ENCODE measurements at places on chromosomes 5 and 9.

DNA sequence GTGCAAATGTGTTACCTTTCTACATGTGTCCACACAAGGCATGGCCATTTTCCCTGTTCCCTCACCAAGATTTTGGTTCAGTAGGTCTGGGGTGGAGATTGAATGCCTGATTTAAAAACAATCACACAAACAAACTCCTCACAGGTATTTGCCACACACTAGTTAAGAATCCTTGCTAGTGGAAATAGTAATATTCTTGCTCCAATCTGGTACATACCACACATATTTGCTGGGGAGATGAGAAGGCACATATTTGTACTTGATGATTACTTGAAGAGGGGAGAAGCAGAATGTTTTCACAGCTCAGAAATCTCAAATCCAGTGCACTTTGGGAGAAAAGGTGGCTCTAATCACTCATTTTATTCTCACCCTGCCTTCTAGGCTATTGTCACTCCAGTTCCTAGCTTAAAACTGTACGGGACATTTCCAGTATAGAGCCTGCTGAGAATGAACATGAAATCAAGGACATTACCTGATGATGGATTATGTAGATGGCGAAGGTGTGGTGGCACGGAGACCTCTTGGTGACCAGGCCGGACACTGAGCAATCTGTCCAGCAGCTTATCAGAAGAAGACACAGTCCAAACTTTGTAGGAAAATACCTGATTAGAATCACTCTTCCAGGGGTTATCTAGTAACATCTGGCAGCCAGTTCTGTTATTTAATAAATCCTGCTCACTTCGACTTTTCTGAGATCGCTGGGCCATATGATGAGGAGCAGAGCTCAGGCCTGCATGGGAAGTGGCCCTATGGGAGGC is 116.1 kb upstream of the IL6ST start:
- no peak for DNase-seq

GRCh38 chr5:139017624-139018023 is 142.5 kb upstream of the LRRTM2 start:
- no peak for DNase-seq

DNA sequence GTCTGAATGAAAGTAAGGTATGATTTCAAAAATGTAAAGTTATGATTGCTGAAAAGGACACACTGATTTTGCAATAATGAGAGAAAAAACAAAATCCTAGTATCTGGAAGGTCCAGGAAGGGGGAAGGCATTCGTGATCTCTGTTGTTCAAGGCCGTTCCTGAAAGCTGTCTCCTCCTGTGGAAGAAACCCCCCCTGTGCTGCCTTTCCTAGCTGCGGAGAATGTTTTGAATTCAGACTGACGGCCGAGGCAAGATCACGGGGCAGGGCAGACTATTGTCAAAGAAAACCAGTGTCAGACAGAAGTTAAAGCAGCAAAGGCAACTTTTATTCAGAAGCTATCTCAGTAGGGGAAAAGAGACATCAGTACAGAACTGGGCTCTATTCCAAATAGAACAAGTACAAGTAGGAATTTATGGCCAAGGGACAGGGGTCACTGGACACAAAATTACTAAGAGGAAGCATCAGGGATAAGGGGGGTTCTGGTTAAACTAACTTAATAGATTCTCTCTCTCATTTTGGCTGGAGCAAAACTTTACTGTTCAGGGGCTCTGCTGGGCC is 61.9 kb upstream of the IGFBPL1 start:
- no peak for DNase-seq

DNA sequence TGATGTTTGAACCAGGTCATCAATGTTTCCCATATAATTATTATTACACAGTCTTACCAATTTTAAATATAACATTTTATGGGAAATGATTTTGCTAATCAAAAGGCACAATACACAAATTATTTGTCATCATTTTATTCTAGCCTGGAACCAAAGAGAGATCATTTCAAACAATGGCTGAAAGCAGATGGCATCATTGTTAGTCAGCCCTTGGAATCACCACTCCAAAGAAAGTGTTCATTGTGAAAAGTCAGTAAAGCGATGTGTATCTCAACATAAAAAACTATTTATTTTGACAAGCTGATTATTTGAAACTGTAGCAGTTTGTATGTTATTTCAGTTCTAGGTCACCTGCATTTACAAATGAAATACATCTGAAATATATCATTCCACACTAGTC is 1068.7 kb downstream of the CDH12 start:
- DNase-seq, result no peak

DNA sequence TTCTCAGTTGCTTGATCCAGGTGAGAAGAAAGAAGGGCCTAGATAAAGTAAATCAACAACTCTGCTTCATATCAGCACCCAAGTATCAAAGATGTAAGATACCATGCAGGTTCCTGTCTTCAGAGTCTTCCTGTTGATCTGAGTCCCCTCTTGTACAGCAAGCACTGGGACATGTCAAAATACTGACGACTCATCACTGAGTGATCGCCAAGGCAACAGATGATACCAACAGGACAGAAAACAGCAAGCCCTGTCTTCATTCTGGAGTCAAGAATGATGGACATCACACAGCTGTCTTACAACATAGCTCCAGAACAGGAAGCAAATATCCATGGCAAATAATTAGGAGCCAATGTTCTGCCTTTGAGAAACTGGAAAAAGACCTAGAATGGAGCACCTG is 83.7 kb downstream of the TARS1 start:
- no peak for DNase-seq

GRCh38 chr5:129110742-129111141 is 16.2 kb downstream of the ISOC1 start:
- DNase-seq, result no peak

DNA sequence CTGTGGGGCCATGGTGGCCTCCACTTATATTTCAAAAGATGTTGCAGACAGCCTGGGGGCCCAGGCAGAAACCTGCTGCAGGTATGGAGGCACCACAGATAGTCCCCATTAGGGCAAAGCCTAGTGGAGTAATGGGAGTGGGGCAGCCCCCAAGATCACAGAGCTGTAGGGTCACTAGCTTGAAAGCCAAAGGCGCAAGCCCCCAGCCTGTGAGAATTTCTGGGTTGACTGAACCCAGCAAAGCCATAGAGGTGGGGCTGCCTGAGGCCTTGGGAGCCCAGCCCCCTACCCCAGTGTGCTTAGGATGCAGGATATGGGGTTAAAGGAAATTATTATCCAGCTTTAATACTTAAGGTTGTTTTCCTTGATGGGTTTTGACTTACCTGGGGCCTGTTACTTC is 165.3 kb upstream of the FBN2 start:
- DNase-seq, result no peak

GRCh38 chr9:138024831-138025291 is 147.3 kb downstream of the CACNA1B start:
- no peak for DNase-seq

GRCh38 chr5:17860660-17861315 is 226.5 kb downstream of the TAF11L14 start:
- DNase-seq, result no peak

GRCh38 chr9:6845880-6846279 is 88.1 kb downstream of the KDM4C start:
- no peak for DNase-seq

- no peak for DNase-seq
Observed at GRCh38 chr5:124634228-124634739, 112.2 kb downstream of the ZNF608 start.

DNA sequence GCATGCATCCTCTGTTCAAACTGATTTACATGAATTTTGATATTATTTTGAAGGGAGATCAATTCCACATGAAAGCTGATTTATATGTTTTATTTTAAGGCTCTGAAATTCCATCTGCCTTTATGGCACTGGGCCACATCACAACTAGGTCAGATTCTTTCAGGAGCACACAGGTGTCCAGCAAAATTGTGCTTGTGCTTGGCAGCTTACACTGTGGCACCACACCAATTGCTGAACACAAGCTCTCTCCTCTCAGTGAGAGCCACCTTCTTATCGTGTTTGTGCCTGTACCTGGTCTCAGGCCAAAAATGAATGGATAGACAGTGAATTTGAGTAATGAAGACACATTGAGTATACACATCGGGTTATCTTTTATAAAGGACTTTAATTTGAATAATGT is 200.4 kb downstream of the CDH10 start:
- DNase-seq, result no peak

All from mesenteric fat pad (tissue), 1 donor.